ENCODE measurements at places on chromosomes 16 and 17.

DNA sequence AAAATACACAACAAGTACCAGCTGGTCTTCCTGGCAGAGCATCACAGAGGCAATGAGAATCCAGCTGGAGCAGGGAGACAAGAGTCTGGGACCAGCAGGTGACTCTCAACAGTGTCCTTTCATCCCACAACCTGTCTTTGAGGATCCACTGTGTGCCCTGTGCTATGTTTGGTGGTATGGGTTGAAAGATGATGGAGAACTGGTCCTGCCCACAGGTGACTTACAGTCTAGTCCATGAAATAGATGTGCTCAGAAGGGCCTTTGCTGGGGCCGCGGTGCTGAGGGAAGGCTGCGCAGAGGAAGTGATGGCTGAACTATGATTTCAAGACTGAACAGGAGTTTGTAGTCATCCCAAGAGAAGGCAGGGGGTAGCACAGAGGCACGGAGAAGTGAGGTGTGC is 17.9 kb downstream of the WNT3 start:
- no peak for DNase-seq

DNA sequence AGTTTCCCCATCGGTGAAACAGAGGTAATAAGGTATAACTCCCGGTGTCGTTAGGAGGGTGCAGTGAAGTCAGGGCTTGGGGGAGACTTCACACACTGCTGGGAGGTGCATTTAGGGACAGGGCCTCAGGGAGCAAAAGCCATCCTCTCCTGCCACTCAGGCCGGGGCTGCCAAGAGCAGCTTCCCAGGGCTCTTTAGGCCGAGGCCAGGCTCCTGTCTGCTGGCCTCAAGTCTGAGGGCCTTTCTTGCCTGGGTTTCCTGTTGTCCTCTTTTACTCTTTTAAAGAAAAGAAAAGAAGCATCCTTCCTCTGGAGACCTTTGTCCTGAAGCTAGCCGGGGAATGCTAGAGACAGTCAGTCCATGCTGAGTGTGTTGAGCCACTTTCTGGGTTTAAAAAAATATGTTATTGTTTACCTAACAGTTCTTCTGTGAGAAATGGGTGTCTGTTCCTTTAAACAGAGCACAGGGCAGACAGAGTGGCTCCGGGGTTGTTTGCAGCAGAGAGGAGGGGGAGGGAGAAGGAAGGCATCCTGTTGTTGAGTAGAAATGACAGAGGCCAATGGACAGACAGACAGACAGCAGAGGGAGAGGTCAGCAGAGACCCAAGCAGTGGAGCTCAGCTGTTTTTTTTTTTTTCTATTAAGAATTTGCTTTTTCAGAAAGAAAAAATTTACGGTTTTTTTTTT is 79.1 kb downstream of the C17orf67 start:
- peak; percentile 33 for DNase-seq

- DNase-seq = no peak
These were observed 527.7 kb upstream of the SOX9 start for GRCh38 chr17:71593078-71593477.

- DNase-seq = peak; percentile 33
These were observed 381.5 kb upstream of the PSMD7 start for GRCh38 chr16:73915140-73915539.

- DNase-seq = no peak
These were observed 26.3 kb upstream of the NACA2 start for GRCh38 chr17:61617330-61617729.

GRCh38 chr16:81987706-81988105 is 23.6 kb downstream of the SDR42E1 start:
- no peak for DNase-seq

GRCh38 chr16:69827524-69827923 is 65.4 kb downstream of the WWP2 start:
- DNase-seq = no peak

- DNase-seq = no peak
These were observed 37.6 kb downstream of the METRNL start for GRCh38 chr17:83116783-83117555.

DNA sequence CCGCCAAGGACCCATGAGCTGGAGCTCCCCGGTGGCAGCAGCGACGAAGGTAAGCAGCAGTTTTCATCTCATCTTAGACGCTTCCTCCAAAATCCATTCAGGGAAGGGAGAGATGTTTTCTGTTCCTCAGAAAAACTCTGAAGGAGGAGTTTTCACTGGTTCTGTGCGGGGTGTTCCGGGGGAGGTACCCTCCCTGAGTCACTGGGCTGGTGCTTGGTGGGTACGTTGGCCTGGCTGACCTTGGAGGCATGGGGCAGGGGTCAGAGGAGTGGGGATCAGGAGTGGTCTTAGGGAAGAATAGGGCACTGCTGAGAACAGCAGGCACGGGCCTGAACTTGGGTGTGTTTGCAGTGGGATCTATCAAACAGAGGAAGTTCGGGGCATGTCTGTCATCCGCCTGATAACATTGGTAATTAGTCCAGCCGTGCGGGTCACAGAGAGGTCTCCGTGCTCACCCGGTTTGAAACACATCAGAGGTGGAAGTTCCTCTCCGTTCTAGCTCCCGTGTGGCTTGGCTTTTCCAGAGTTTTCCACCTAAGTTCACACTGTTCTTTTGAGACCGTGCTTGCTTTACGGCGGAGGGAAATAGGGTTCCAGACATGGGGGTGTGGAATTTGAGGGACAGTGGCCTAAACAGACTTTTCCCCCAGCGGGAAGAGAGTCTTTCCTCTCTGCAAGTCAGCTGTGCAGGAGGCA is 59.6 kb upstream of the CIBAR2 start:
- DNase-seq = no peak

DNA sequence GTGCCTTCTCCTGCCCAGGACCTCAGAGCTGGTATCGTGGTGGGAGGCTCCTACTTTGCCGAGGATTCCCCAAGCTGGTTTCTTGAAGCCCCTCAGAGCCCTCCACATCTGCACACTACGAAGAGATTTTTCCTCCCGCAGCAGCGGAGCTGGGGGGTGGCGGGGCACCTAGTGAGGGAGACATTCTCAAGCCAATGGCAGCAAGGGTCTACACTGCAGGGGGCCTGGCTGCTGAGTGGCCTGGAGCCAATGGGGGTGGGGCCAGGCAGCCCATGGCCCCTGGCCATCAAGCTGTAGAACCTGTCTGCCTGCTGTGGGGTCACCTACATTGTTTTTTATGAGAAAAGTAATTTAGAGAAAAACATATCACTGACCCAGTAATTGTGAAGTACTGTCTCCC is 5.0 kb downstream of the SLC26A11 start:
- peak; percentile 30 for DNase-seq

DNA sequence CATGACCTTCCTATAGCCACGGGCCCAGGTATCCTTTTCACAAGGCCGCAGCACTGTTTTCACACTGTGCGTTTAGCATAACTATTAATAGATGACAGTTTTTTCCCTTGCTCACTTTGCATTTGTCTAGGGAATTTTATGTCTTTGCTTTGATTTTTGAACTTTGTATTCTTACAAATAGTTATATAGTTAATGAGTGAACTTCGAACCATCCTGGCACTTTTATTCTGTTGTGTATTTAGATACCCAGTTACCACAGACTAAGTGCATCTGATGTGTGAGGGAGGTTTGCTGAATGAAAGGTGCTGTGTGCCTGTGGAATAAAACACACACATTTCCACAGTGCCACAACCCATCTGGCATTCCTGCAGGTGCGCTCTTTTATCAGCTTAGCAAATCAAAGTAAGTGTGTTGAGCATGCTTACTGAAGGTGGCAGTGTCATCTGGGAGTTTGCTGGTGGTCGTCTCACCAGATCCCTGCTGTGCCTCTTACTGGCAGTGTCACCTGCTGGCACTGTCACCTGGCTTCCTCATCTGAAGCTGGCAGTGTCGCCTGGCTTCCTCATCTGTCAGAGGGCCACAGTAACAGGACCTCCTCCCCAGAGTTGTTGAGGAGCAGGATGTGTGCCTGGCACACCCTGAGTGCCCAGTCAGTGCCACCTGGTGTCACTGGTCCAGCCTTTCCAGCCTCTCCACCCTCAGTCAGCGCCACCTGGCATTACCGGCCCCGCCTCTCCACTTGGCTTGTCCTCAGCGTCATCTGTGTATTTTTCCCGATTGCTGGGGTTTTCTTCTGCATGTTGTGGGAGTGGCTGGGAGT is 37.6 kb downstream of the USP10 start:
- no peak for DNase-seq

DNA sequence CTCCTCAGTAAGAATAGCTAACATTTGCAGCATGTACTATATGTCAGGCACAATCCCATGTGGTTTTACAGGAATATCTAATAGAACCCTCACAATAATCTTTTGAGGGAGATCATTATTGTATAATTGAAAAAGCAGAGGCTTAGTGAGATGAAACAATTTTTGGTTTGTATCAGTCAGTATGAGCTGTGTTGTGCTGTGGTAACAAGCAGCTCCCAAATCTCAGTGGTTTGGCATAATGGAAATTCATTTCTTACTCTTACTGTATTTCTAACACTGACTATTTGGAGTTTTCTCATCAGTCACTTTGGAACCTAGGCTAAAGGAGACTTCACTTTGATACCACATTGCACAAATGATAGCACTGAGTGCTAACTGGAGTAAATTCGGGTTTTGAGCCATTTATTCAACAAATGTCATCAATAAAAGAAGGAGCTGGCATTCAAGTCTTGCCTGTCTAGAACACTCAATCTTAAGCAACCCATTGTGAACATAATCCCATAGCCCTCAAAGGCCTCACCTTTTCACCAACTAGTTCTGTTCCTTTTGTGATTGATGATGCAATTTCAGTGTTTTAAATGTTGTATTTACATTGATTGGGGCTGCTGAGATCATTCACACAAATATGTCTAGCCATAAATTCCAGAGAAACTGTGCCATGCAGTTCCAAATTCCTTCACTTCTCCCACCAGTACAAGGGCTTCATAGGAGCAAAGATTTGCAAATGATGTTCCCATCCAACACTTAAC is 441.0 kb downstream of the XYLT1 start:
- no peak for DNase-seq

GRCh38 chr16:72511171-72511570 is 339.2 kb upstream of the PMFBP1 start:
- DNase-seq = no peak

DNA sequence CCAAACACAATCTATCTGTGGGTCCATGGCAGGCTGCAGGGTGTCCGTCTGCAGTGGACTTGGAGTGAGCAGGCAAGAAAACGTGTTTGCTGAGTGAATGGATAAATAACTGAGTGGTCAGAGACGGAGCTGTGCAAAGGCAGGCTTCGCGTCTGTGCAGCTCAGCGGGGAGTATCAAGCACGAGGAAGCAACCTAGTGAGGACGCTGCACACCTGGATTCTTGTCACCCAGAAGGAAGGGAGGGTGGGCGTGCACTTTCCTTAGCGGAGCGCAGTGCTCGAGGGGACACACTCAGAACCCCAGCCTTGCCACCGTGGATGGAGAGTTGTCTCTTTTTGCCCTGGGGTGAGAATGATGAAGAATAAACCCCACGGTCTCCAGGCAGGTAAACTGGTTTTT is 1.5 kb upstream of the RCVRN start:
- no peak for DNase-seq

DNA sequence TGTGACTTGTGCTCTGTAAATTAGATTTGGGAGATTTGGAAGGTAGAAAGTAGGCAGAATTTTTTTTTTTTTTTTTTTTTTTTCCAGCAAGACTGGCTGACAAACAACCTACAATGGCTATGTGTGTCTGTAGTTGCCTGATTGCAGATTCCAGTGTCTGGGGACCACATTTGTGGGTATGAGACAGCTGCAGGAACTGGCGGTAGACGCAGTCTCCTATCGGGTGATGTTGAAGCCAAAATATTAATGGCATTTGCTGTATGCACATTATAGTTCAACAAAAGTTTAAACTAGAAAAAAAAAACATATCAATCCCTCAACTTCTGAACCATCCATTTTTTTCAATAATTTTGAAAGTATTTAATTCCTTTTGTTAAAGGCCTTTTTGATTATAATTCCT is 665.2 kb downstream of the TOX3 start:
- DNase-seq = no peak

- no peak for DNase-seq
These were observed 44.2 kb downstream of the NT5M start for GRCh38 chr17:17347234-17347955.

DNA sequence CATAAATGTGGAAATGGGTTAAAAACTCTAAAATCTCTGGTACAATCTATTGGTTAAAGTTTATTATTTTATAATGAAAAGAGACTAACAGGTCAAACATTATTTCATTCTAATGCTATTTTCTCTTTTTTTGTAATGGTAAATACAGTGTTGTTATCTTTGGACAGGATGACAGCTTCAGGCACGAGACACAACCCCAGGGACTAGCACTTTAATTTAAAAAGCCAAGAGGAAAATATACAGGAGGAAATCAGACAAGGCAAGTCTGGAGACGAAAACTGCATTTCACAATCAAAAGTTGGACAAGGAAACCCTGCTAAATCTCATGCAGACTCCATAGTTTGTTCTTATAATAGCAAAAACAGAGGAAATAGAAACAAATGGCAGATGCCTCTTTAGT is 589.1 kb upstream of the CDH8 start:
- no peak for DNase-seq

DNA sequence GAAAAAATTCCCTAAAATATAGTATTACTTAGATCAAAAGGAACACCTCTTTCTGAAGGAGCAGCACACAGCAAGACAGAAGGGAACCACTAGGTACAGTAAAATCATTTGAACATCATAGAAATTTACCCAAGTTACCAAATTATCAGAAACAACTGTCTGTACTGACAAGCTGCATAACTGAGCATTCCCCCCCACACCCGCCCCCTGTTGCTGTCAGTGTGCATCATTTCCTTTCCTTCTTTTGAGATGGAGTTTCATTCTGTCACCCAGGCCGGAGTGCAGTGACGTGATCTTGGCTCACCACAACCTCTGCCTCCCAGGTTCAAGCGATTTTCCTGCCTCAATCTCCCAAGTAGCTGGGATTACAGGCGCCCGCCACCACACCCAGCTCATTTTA is 120.7 kb downstream of the TRIM37 start:
- no peak for DNase-seq

GRCh38 chr16:17134586-17134985 is 336.2 kb downstream of the XYLT1 start:
- DNase-seq = no peak

GRCh38 chr17:18259621-18260331 is 686 bp upstream of the MIEF2 start:
- no peak for DNase-seq

DNA sequence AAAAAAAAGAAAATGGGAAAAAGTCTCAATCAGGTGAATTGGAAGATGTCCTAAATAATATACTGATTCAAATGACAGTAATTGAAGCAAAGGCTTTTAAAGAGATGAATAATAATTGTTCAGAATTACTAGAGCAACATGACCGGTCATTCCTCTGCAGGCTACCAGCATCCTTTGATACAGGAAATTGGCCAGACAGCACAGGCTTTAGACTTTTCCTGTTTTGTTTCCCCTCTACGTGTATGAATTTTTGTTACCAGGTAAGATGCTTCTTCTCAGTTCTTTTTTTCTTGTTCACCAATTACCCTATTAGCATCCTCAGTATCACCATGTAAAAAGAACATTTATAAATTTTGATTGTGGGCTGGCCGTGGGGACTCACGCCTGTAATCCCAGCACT is 77.5 kb downstream of the RPGRIP1L start:
- DNase-seq = no peak

DNA sequence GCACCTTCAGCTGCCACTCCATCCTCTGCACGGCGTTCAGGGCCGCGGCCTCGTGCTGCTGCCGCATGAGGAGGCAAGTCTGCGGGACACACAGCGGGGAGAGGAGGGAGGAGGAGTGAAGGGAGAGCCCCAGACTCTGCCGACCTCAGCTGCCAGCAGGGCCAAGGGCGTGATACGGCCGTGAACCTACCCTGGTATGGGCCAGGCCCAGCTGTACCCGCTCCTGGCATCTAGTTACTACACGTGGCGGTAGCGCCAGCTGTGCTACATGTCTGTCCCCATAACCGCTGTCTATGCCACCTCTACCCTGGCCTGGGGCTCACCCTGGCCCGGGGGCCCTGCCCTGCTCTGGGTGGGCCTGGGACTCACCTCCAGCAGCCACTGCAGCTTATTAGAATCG is 51.1 kb downstream of the ZNF778 start:
- DNase-seq = no peak
